ENCODE measurements at places on chromosomes 5 and 9.

DNA sequence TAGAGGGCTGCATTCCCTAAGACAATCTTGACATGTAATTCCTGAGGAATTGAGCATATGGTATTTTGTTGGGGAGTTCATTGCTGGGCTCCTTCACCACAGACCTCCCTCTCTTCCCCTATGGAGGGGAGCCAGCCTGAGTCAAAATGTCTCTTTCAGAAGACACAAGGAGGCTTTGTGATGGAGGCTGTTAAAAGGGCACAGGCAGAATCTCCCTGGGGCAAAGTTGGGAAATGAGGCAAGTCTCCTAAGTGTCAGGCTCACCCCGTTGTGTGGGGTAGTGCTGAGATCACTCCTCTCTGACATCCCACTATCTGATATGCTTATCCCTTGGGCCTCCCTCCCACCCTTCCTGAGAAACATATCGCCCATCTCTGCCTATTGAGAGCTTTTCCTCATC is 30.6 kb downstream of the GFRA3 start:
- no peak for DNase-seq

GRCh38 chr5:138640646-138641254 is 65.5 kb upstream of the HSPA9 start:
- DNase-seq: no peak

DNA sequence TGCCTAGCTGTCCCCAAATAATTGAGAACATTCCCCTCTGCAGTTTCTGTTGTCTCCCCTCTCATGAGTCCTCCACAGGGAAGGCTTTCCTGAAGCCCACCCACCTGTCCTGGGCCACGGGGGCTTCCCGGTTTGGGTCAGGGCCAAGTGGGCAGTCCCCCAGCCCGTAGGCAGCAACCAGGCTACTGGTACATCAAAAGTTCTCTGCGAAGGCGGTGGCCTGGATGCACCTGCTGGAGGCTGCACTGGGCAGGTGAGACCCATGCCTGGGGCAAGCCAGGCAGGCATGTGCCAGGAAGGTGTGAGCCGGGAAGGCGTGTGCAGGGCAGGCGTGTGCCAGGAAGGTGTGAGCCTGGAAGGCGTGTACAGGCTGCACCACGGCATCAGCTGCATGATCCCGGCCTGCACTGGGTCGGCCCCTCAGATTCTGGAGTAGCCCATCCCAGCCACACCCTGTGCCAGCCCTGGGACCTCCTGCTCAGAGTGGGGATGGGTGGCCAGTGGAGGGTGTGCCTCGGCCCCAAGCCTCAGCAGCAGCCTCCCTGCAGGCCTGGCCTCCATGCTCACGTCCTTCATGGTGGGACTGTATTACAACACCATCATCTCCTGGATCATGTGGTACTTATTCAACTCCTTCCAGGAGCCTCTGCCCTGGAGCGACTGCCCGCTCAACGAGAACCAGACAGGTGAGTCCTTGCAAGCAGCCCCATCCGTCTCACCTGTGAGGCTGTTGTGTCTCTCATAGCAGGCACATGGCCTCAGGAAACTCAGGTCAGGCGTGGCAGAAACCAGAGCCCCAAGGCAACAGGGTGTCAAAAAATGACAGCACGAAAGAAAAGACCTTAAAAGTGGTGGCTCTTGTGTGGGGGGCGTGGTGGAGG is 8.7 kb downstream of the SLC6A19 start:
- no peak for DNase-seq

- no peak for DNase-seq
These were observed 13.7 kb upstream of the KIF4B start for GRCh38 chr5:154999865-155000264.

- DNase-seq: no peak
These were observed 106.8 kb downstream of the DMRT2 start for GRCh38 chr9:1156794-1157550.

DNA sequence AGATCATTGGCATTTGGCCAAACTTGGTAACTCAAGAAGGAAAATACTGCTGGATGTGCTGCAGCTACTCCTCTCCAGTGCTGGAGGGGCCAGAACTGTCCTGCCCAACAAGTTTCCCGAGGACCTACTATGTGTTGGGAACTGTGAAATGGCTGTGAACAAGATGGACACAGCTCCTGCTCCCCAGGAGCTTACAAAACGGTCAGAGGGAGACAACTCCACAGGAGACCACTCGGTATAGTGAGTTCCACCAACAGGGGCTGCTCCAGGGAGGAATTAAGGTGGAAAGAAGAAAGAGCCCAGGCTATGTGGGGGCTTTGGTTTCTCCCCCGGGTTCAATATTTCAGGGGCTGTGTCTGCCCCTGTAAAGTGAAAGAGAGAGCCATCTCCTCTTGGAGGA is 78.8 kb downstream of the GNA14 start:
- DNase-seq: no peak

DNA sequence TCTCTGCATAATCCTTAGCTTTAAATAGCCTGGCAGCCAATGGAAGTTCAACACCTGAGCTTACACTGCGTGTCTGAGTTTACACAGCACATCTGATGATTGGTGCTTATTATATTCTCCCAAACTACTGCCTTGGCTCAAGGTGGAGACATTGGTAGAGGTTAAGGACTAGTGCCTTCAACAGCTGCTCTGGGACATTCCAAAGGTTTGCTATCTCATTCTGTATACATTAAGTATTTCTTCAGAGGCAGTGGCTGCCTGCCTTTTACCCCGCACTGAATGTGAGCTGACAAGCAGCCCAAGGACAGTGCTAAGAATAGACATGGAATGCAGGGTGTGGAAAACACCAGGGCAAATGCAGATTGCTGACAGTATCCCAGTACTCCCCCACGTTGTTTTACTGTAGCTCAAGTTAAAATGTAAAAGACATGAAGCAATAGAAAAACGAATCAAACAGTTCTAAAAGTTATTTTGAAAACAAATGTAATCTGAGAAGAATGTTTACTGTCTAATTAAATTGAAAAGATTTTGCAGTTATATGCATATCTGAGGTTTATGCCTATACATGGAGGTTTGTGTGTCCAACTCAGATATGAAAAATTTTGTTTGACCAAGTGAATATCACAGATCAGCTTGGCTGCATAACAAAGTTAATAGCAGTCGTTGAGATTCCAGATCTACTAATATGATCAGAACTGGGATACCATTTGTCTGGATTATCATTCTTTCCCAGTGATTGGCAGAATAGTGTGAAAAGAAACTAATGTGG is 1.8 kb downstream of the HSPB3 start:
- no peak for DNase-seq

GRCh38 chr9:98922721-98923435 is 20.8 kb upstream of the COL15A1 start:
- DNase-seq: no peak

DNA sequence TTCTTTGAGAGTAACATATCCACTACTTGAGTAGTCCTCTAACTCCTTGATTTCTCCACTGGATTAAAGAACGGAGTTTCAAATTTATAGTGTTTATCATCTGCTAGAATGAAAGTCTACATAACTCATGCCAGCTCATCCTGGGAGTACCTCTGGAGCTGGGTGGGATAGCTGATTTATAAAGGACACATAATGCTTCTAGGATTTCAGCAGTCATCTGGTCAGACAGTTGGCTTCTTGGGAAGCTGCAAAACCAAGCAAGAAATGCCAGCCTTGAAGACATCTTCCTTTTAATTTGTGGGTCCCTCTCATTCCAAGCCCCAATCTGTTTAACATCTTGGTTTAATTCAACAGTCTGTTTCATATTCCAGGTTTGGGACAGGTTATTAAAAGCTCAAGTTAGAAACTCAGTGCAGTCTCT is 3.2 kb downstream of the GALNT10 start:
- DNase-seq: no peak

GRCh38 chr9:89659891-89660685 is 55.3 kb downstream of the GADD45G start:
- no peak for DNase-seq

DNA sequence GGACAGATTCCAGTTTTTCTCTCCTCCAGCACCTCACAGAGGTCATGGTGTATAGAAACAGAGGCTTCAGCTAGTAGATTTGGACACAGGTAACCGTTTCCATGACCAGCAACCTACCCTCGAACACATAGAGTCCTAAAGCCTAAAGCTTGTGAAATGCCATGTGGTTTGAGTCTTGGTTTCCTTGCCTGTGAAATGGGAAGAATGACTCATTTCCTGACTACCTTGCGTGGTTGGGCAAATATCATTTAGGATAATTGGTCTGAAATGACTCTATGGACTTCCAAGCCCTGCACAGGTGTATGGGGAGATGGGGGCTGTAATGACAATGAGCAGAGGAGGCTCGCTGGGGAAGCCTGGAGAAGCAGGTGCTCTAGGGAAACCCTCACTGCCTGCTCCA is 134.6 kb downstream of the TTLL11 start:
- no peak for DNase-seq

- no peak for DNase-seq
These were observed 100.9 kb downstream of the F2RL2 start for GRCh38 chr5:76522103-76522935.

GRCh38 chr9:121288673-121289025 is 20.7 kb downstream of the GSN start:
- DNase-seq: no peak

DNA sequence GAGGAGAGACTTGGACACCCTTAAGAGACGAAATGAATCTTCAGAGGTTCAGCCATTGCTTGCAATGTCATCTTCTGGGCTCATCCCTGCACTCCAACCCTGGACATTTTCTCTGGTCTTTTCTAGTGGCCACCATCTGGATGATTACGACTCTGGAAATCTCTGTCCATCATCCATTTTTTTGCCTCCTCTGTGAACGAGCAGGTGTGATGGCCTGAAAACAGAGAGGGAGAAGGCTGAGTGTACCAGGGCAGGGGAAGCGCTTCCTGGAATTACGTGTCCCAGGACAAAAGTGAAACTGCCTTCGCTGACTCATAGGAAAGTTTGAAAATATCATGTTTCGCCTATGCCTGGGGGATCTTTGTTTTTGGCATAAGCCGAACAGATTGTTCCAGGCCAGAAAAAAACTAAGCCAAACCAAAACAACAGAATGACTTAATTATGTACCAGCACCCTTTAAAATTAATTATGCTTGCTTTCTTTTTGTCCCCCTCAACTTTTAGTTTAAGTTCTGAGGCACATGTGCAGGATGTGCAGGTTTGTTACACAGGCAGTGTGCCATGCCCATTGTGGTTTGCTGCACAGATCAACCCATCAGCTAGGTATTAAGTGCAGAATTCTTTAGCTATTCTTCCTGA is 31.9 kb downstream of the ANKRD33B start:
- DNase-seq: no peak

GRCh38 chr9:33048054-33048465 is 23.0 kb downstream of the DNAJA1 start:
- DNase-seq: no peak

- DNase-seq: no peak
These were observed 36.4 kb downstream of the GARNL3 start for GRCh38 chr9:127300886-127301447.

GRCh38 chr5:177025101-177025601 is 2.7 kb downstream of the ZNF346 start:
- DNase-seq: no peak

DNA sequence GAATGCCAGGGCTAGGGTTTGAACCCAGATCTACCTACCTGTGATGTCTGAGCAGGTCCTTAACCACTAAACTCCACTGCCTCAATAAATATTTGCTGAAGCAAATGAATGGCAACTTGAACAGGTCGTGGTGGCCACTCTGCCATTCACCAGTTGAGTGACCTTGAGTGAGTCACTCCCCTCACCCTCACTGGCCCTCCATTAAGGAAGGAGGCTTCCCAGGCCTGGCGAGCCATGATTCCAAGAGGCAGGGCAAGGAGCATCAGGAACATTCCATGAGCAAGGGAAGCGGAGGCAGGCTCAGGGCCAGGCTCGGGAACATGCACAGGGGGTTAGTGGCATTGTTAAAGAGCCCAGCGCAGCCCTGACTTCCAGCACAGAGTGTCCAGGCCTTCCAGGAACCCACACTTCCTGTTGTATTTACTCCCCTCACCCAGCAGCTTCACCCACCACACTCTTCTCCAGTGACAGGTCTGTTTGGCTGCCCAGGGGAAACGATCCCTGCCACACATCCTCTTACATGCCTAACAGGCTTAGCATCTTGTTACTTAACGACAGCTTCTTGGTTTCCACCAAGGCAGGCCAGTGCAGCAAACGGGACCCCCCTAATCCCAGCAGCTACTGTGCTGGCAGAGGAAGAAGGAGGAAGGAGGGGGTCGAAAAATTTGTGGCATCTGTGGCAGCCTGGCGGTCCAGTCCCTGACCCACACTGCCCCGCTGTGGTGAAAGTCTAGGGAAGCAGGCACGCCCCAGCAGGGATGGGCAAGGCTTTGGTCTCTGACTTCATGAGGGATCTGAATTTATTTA is 43.7 kb upstream of the TTC1 start:
- no peak for DNase-seq

DNA sequence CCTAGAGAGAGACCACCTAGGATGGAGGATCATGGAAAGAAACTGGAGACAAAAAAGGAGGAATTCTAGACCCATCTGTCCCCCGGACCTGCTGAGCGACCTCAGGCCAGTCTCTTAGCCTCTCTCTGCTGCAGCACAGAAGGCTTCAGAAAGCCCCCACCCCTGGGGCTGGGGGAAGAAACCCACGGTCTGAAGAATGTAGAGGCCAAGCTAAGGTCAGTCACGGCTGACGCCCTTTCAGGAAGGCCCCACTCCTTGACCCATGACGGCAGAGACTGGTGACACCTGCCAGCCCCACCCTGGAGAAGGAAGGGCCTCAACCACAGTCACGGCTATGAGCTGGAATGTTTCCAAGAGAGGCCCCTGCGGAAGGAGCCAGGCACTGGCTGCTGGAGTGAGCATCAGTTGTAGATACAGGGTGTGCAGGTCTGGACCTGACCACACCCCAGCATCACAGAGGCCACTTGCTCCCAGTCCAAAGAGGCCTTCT is 120.5 kb upstream of the BOD1 start:
- no peak for DNase-seq

- no peak for DNase-seq
These were observed 50.6 kb upstream of the KLF4 start for GRCh38 chr9:107540164-107540561.

DNA sequence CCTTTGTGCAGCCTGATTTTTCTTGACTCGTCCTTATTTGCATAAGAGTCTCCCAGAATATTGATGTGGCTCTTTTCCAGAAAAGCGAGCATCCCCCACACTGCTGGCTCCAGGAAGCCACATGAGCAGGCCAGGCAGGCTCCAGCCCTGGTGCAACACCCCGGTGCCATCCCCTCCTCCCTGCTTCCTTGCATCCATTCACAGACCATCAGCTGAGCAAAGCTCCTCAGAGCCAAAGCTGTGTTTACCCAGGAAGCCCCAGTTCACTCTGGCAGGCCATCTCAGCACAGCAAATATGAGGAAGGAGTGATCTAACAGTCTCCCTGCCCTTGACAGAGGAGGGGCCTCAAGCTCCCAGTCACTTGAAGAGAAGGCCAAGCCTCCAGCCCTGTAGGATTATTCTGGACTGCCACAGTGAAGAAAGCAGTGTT is 34.4 kb downstream of the INSYN2B start:
- no peak for DNase-seq

GRCh38 chr5:34686762-34687268 is 30.7 kb downstream of the RAI14 start:
- no peak for DNase-seq

GRCh38 chr5:146698651-146699050 is 179.9 kb downstream of the PPP2R2B start:
- no peak for DNase-seq

- DNase-seq: no peak
These were observed 32.4 kb downstream of the GOLGA2 start for GRCh38 chr9:128243215-128244018.

GRCh38 chr9:93488244-93488643 is 34.9 kb upstream of the FAM120AOS start:
- DNase-seq: no peak

- no peak for DNase-seq
These were observed 85.0 kb downstream of the HMHB1 start for GRCh38 chr5:143896966-143897365.

GRCh38 chr5:136242611-136243010 is 49.6 kb upstream of the SMIM32 start:
- no peak for DNase-seq

- no peak for DNase-seq
These were observed 767.7 kb downstream of the DTWD2 start for GRCh38 chr5:118220556-118221195.
